ENCODE measurements at places on chromosomes 6 and 20.

DNA sequence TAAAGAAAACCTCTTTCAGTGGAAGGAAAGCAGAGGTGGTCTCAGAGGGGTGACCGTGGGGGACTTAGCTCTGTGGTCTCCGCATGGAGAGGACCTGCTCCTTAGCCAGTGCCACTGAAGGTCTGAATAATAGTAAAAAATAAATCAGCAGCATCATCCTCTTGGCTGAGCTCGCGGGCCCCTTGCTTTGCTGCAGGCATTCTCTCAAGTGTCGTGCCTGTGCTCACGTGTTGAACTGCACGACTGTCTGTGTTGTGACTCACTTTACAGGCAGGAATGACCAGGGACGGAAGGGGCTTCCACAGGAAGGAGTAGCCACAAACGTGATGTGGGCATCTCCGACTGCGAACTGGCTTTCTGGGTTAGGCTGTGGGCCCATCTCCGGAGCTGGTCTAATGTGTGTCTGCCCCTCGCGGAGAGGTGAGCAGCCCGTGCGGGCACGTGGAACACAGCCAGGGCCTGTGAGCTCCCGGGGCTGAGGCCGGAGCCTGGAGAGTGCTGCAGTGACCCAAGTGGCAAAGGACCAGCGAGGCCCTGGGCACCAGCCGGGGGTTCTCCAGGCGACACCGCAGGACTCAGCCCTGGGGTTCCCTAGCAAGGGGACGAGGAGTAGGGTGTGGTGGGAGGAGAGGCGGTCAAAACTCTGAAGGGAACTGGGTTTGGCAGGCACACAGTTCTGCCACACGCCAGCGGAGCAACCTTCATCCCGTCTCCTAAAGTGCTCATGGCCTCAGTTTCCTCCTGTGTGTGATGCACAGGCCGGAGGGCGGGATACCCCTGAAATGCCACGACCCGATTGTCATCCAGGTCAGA lies 89.2 kb downstream of the RAMACL start:
- DNase-seq = peak; percentile 7

DNA sequence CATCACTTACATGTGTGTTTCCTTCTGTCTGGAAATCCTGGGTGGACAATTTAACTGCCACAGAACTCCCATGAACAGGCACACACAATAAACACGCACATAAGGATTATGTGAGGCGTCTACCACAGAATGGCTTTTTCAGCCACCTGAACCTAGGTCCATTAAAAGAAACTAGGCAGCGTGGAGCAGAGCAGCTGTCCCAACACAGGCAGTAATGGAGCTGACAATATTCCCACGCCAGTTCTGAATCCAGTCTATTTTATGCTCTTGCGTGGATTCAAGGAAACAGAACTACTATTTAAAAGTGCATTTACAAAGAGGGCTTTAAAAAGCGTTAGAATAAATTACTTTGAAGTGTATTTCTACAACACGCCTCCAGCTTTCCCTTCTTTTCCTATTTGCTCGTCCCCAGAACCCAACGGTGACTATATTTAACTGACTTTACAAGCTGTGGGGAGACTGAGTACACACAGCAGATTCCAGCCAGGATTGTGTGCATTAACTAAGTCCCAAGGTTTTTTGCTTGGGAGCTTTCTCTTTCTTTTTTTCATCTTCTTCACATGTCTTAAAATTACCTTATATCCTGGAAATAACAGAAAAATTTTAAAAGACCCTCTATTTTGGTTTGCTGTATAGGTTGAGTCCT lies 95.9 kb downstream of the GMDS start:
- no peak for DNase-seq

DNA sequence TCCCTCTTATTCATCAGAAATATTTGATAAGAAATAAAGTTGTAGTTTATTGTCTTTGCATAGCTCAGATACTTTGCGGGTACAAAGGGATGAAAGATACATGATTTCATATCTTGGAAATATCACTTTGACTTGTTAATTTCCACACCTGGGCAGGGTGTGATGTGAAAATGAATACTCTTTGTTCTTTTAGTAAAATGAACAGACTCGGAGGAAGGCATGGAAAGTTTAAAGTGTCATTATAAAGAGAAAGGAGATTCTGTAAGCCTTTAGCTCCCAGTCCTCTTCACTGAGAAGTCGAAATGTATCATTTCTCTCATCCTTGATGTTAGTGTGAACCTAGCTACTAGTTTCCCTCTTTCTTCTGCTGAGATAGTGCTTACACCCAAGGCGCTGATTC lies 36.7 kb upstream of the AKIRIN2 start:
- DNase-seq = no peak

- no peak for DNase-seq
Measured at GRCh38 chr6:21325201-21325856, 268.2 kb upstream of the SOX4 start.

- DNase-seq = peak; percentile 64
Measured at GRCh38 chr20:59525500-59526241, 78.7 kb upstream of the PHACTR3 start.

DNA sequence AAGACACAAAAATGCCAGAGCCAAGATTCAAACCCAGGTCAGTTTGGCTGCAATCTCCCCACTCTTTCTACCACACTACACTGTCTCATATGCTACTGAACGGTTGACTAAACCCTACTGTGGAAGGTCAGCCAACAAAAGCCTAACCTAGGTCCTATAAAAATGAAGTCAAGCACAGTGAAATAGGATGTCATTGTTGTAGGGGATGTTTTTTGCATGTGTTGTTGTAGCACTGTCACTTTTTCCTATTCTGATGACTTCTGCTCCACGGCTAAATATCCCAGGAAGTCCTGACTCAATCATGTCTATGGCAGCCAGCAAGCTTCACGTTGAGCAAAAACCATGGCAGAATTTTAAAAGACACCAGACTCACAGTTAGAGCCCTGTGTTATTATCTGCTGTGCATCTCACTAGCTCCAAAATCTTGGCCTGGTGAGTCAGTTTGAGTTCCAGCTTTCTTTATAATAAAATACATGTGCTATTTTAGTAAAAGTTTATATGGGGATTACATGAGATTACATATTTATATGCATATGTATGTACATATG lies 322.1 kb upstream of the NT5E start:
- no peak for DNase-seq

DNA sequence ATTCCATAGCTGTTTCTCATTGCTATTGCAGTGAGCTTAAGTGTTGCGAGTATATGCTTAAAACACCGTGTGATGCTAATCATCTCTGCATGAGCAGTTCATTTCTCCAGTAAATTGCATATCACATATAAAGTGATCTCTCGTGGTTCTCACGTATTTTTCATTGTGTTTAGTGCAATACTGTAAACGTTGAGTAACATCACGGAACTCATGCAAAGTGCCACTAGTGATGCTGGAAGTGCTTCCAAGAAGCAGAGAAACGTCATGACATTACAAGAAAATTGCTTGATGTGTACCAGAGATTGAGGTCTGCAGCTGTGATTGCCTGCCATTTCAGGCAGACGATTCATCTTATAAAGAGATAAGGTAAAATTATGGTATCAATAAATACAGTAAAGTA lies 830.4 kb downstream of the GRIK2 start:
- DNase-seq = no peak

- DNase-seq = peak; percentile 58
Measured at GRCh38 chr20:5821627-5822215, 71.5 kb downstream of the SHLD1 start.

DNA sequence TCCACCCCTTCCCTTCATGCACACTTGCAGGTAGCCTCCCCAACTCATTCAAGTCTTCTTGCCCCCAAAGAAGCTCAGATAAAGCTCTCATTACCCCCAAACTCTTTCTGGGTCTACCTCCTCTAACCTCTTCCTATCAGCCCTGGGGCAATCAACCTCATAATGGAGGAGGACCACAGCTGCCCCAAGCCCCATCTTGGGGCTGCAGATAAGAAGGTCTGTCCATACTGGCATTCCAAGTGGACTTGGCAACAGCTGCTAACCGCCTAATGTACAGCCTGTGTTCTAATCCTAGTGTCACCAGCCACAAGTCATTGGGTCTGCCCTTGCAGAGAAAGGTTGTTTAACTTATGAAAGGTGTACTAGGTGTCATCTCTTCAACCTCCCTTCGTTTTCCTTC lies 107.4 kb upstream of the ADGRF1 start:
- no peak for DNase-seq

GRCh38 chr6:24147511-24148153 lies 21.6 kb downstream of the NRSN1 start:
- no peak for DNase-seq

DNA sequence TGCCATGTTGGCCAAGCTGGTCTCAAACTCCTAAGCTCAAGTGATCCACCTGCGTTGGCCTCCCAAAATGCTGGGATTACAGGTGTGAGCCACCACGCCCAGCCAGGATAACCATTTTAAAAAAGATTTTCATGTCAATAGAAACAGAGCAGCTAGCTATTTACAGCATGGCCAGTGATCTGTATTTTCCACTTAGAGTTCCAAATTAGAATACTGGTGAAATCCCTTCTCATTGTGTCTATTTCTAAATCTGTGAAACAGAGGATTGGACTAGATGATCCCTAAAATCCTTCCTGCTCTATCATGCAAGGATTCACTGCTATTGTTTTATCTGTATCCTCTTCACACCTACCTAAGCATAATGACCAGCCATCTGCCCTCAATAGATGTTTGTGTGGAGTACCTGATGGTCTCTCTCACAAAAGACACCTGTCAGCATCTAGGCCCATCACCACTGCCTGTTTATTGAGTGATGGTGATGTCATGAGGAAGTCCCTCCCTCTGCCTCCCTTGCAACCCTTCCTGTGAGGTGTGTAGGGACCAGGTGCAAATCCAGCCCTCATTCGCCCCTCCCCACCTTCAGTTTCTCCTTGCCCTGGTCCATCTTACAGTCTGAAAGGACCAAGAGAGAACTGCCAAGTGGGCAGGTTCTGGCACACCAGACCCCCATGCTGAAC lies 26.5 kb upstream of the SMIM29 start:
- no peak for DNase-seq

GRCh38 chr6:42224222-42225028 lies 6.8 kb upstream of the MRPS10 start:
- DNase-seq = no peak

GRCh38 chr20:41174373-41174772 lies 37.0 kb downstream of the PLCG1 start:
- no peak for DNase-seq

GRCh38 chr6:36499918-36500317 lies 47.4 kb downstream of the STK38 start:
- DNase-seq = no peak

DNA sequence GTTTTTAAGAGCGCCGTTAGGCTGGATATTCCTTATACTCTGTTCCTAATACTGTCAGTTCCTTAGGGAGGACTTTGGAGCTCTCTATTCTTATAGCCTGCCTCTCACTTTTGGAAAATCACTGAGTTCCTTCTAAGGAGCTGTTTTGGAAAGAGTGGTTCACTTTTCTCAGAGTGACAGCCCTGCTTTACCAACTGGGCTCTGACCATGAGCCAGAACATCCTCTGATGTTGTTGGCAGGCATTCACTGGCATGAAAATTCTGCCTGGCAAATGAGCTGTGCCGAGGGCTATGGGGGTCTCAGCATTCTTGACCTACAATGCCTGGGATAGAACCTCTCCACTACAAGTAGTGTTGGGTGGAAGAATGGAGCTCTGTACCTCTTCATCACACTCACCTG lies 14.9 kb upstream of the SEMG1 start:
- no peak for DNase-seq

DNA sequence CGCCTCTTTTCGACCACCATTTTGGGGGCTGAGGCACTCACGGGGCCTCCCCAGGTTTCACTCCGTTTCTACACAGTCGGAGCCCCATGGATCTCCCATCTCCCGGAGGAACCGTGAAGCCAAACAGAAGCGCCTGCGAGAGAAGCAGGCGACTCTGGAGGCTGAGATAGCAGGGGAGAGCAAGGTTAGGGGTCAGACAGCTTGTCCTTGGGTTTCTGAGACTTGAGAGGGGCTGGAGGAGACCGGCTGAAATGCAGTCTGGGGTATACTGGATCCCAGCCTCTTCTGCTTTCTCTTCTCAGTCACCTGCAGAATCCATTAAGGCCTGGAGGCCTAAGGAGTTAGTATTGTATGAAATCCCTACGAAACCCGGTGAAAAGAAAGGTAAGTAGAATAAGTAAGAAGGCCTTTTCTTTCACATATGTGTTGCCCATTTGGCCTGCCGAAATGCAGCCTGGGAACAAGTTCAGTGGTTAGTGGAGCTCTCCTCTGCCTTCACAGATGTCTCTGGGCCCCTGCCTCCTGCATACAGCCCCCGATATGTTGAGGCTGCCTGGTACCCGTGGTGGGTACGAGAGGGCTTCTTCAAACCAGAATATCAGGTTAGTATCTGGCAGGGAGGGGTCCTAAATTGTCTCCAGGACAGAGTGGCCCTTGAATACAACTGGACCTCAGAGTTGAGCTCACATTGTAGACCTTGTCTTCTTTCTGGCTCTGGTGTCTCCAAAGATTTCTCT lies 984 bp downstream of the VARS2 start:
- peak; percentile 55 for DNase-seq

DNA sequence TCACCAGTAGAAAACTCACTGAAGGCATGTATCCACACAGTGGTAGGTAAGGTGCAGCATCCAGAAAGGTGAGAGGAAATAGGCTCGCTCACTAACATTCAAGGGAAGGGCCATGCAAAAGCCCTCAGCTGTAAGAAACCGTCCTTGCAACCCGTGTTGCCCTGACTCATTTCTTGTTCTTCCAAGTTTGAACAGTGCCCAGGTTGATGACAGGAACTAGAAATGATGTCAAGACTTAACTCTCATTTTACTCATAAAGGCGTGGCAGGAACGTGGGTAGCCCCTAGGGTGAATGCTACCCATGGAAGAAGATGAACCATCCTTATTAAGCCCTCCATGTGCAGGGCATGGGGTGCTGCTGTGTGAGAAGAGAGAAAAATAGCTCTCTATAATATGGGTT lies 187.6 kb downstream of the CD83 start:
- no peak for DNase-seq

DNA sequence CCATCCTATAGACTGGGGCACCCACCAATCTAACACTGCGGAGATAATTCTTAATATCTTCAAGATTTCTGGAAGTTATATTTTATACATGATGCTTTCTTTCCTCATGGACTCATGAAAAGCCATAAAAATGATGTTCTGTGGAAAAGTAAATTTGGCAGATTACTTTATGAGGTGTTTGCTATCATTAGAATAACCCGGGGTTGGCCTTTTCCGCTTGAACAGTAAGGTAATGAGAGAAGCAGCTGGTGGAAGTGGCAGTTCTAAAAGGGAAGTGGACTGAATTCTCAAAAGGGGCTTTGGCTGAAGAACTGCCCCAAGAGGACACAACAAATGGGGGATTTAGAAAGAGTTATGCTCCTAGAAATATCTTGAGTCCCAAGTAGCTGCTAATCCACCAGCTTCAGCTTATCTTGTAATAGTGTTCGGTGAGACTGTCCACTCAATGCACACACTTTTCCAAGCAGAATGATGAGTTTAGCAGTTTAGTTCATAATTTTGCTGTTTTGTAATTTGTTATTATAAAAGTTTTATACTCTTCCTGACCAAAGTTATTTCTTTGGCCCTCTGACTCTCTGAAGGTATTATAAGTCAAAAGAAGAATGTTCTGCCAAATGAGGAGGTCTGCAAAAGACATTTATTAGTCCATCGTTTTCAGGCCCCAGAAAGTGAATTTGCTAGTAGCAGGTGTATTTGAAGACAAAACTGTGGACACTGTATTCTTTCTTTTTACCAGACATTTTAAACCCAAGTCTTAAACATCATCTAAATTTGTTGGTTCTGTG lies 2.9 kb downstream of the ISM1 start:
- no peak for DNase-seq

Data from ovary (tissue), 10 donors.